Thoracic aorta (tissue), 2 donors: ENCODE measurements at places on chromosomes 6 and 20.

- no peaks in the 10 kb centered on the region for H3K36me3 ChIP-seq
- no peak within 1 kb of the TSS for H3K27ac ChIP-seq
- H3K4me3 ChIP-seq: peak within 1 kb of the TSS; percentile 71
- H3K4me1 ChIP-seq: peaks cover 9% of the 10 kb centered on the region
- no peaks in the 10 kb centered on the region for H3K27me3 ChIP-seq
Observed at GRCh38 chr20:63830841-63831588, at the start of gene ZBTB46. TSS of gene ZBTB46 (minus strand) at chr20:63831264. CDS start at chr20:63790757, 40,507 bp downstream.

- no peaks in the 10 kb centered on the region for H3K27me3 ChIP-seq
- H3K36me3 ChIP-seq: no peaks in the 10 kb centered on the region
- H3K4me1 ChIP-seq: no peaks in the 10 kb centered on the region
- H3K27ac ChIP-seq: no peak overlapping the region
Observed at GRCh38 chr6:163195721-163196691, 218.5 kb upstream of the QKI start.

DNA sequence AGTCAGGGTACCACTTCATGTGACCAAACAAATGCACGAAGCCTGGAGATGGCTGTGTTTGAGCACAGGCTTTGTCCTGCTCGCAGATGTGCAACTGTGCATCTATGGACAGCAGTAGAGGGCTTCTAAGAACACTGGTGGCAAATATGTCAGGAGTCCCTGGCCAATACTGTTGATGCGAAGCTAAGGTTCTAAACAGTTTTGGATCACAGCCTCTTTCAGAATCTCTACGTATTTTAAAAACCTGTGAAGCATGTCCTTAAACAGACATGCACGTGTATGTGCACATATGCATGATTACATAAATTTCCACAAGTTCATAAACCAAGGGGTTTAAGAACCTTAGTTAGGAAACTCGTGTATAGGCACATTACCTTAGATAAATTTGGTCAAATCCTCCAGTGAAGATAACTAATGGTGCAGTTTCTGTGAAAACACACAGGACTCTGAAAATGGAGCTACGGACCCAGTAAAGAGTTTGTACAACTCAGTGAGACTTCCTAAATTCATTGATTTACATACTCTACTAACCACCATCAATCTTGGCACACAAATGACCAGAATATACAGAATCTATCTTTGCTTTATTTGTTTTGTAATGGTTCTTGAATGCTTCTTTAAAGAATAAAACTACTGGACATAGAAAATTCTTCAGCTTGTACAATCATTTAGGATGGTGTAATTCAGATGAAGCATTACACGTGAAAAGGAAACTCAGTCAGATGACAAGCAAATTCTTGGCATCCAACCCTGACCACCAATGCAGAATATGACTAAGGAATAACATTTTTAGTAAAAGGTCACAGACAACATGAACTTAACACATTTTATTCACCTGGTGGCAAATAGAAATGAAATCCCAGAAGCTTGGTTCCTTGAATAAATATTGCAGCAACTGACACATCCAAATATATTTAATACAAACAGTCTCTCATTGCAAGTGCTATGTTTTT, 27.4 kb downstream of the KCNQ5 start:
- no peaks in the 10 kb centered on the region for H3K36me3 ChIP-seq
- H3K4me1 ChIP-seq: peaks cover 46% of the 10 kb centered on the region
- no peaks in the 10 kb centered on the region for H3K27me3 ChIP-seq
- H3K4me3 ChIP-seq: no peak overlapping the region
- peak; percentile 4 for DNase-seq

DNA sequence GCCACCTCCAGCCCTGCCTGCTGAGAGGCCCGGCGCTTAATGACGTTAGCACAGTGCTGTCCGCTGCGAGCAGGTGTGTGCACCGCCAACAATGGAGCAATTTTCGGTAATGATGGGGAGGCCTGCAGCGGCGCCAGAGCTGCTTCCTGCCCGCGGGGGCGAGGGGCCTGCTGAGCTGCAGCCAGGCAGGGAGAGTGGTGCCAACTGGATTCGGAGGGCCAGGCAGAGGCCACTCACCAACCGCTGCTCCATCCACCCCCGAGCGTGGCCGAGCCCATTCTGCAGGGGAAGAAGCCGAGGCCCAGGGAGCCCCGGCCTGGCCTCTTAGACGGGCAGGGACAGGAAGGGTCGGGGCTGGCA, 9.6 kb downstream of the HRH3 start:
- H3K4me1 ChIP-seq: no peaks in the 10 kb centered on the region
- DNase-seq: no peak
- H3K27ac ChIP-seq: no peak overlapping the region
- H3K36me3 ChIP-seq: no peaks in the 10 kb centered on the region
- no peak overlapping the region for H3K4me3 ChIP-seq

- H3K27me3 ChIP-seq: no peaks in the 10 kb centered on the region
- peaks cover 13% of the 10 kb centered on the region for H3K4me1 ChIP-seq
- no peak for DNase-seq
Observed at GRCh38 chr6:26122005-26122388, 34.8 kb downstream of the HFE start.

DNA sequence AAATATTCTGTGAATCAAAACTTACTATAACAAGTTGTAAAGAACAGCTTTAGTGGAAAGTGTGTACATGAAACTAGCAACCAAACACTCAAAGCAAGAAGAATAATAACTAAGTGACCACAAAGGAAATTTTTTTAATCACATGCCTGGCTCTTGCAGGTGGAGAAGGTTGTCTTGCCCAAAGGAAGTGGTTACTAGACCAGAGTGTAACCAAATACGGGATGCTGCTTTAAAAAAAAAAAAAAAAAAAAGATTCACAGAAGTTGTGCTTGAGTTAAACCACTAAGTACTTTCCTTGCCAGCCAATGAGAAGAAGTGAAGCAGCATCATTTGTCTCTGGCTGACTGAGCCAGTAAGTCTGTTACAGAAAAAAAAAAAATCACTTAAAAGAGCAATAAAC, 19.1 kb upstream of the HLA-DQB1 start:
- H3K27ac ChIP-seq: no peak overlapping the region
- DNase-seq: no peak
- H3K4me1 ChIP-seq: no peaks in the 10 kb centered on the region

DNA sequence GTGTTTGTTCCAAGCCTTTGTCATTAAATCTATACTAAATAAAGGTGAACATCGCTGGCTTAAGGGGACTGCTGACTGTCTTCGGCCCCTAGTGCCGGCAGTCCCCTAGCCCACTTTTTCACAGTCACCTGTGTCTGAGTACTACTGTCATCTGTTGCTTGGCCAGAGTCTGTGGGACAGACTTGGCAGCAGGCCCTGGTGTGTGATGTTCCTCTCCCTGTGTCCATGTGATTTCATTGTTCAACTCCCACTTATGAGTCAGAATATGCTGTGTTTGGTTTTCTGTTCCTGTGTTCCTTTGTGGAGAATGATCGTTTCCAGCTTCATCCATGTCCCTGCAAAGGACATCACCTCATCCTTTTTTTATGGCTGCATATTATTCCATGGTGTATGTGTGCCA, 133.4 kb downstream of the HAO1 start:
- no peaks in the 10 kb centered on the region for H3K27me3 ChIP-seq
- no peak overlapping the region for H3K27ac ChIP-seq
- H3K4me1 ChIP-seq: no peaks in the 10 kb centered on the region
- H3K4me3 ChIP-seq: no peak overlapping the region
- DNase-seq: no peak

- no peak overlapping the region for H3K27ac ChIP-seq
- no peaks in the 10 kb centered on the region for H3K36me3 ChIP-seq
- H3K27me3 ChIP-seq: no peaks in the 10 kb centered on the region
- no peak overlapping the region for H3K4me3 ChIP-seq
Observed at GRCh38 chr6:148147463-148147830, 195.2 kb upstream of the SASH1 start.

GRCh38 chr6:193773-194310, 98.4 kb upstream of the DUSP22 start:
- no peak overlapping the region for H3K4me3 ChIP-seq
- H3K4me1 ChIP-seq: peaks cover 6% of the 10 kb centered on the region
- no peaks in the 10 kb centered on the region for H3K36me3 ChIP-seq
- no peak overlapping the region for H3K27ac ChIP-seq
- H3K27me3 ChIP-seq: no peaks in the 10 kb centered on the region
- DNase-seq: no peak

GRCh38 chr6:146269482-146269881, 240.6 kb downstream of the GRM1 start:
- H3K4me1 ChIP-seq: no peaks in the 10 kb centered on the region
- no peaks in the 10 kb centered on the region for H3K27me3 ChIP-seq
- DNase-seq: no peak
- H3K4me3 ChIP-seq: no peak overlapping the region

GRCh38 chr6:130824978-130825694, 2.1 kb upstream of the SMLR1 start:
- no peaks in the 10 kb centered on the region for H3K36me3 ChIP-seq
- no peak for DNase-seq
- H3K4me3 ChIP-seq: no peak overlapping the region
- no peak overlapping the region for H3K27ac ChIP-seq
- H3K4me1 ChIP-seq: no peaks in the 10 kb centered on the region
- H3K27me3 ChIP-seq: no peaks in the 10 kb centered on the region

GRCh38 chr6:116016846-116017545, 43.7 kb downstream of the FRK start:
- H3K36me3 ChIP-seq: no peaks in the 10 kb centered on the region
- H3K27me3 ChIP-seq: no peaks in the 10 kb centered on the region
- peaks cover 77% of the 10 kb centered on the region for H3K4me1 ChIP-seq
- peak overlapping the region; percentile 51 for H3K27ac ChIP-seq

DNA sequence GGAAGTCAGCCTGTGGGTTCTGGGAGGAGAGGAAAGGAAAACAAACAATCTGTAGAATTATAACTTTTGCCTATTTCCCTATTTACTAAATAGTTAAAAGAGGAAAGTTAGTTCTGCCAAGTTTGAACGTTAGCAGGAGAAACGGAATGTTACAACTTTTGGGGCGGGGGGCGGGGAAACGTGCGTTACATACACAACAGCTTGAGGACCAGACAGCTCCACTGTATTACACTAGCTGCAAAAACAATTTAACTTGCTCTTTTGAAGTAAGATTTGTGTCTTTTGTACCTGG, 498 bp upstream of the PRDM1 start:
- DNase-seq: no peak
- peak overlapping the region; percentile 69 for H3K4me3 ChIP-seq
- H3K27me3 ChIP-seq: peaks cover 4% of the 10 kb centered on the region

DNA sequence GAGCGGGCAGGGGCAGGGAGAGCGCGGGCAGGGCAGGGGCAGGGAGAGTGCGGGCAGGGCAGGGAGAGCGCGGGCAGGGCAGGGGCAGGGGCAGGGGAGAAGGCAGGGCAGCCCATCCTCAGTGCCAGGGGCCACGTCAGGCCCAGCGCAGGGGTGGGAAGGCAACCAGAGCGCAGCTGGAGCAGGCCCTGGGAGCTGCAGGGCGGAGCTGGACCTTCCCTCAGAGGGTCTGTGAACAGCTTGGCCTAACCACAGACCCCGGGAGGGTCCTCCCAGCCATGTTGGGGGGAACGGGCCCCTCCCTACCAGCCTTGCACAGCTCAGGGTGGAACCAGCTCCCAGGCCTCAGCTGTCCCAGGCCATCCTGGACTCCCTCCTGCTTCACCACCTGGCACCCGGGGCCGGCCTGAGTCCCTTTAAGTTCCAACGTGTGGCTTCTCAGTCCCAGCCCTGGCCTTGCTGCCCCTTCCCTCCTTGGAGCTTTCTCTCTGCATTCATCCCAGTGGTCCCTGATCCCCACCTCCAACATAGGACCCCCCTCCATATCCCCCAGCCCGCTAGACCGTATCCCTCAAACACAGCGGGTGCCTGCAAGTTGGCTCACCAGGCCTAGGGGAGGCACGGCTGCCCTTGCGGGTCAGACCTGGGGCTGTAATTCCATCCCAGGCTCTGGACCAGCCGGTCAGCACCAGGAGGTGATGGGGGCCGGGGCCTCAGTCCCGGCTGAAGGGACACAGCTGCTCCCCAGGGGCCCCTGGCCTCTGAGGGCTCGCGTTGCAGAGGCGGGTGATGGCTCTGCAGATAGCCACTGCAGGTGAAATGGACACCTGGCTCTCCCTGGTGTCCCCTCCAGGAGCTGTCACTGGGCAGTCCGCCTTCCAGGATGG, 5.6 kb upstream of the ZBTB46 start:
- no peaks in the 10 kb centered on the region for H3K27me3 ChIP-seq
- DNase-seq: no peak
- H3K4me3 ChIP-seq: no peak overlapping the region
- H3K27ac ChIP-seq: no peak overlapping the region
- H3K4me1 ChIP-seq: peaks cover 29% of the 10 kb centered on the region

- H3K27ac ChIP-seq: no peak overlapping the region
- no peak for DNase-seq
- H3K36me3 ChIP-seq: peaks cover 5% of the 10 kb centered on the region
- H3K4me1 ChIP-seq: no peaks in the 10 kb centered on the region
- no peaks in the 10 kb centered on the region for H3K27me3 ChIP-seq
Observed at GRCh38 chr6:33702345-33702977, 9.0 kb downstream of the UQCC2 start.

DNA sequence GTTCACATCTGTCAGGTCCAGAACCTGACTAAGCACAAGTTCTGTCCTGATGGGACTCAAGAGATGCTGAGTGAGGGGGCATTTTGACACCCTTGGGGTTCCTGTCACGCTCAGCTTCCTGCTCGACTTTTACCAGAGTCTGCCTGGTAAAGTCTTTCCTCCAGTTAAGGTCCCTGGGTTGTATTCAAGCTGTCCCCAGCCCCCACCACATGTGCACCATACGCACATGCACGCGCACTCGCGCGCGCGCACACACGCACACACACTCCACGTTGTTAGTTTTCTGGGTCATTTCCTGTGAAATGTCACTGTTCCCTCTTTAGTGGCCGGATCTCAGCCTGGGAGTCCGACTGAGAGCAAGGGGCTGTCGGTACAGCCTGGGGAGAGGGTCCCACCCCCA, 166.1 kb downstream of the GMPR start:
- H3K4me1 ChIP-seq: peaks cover 72% of the 10 kb centered on the region
- no peaks in the 10 kb centered on the region for H3K27me3 ChIP-seq
- no peak overlapping the region for H3K4me3 ChIP-seq

DNA sequence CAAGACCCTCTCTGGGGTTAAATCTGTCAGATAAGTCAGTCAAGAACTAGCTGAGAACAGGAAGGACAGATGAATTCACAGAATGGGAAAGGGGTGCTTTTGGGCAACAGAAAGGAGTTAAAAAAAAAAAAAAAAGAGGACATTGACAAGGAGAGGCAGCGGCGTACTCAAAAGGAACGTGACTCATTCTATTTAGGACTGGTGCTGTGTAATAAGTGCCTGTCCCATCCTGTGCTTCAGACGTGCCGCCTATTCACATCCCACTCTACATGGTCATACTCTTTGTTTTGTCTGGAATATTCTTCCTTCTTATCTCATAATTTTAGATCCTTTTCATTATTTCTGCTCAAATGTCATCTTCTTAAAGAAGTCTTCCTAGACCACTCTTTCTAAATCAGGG, 101.1 kb upstream of the EMILIN3 start:
- no peak for DNase-seq
- H3K4me1 ChIP-seq: no peaks in the 10 kb centered on the region
- H3K27ac ChIP-seq: no peak overlapping the region
- no peak overlapping the region for H3K4me3 ChIP-seq
- H3K27me3 ChIP-seq: no peaks in the 10 kb centered on the region
